Kidney epithelial cell (primary cell): ENCODE measurements at places on chromosomes 12 and 14.
A peak's percentile ranks its signal among the peaks of the same experiment; 100 is the strongest.

- DNase-seq = no peak
Measured at GRCh38 chr12:1839956-1840951, 19.9 kb downstream of the LRTM2 start.

DNA sequence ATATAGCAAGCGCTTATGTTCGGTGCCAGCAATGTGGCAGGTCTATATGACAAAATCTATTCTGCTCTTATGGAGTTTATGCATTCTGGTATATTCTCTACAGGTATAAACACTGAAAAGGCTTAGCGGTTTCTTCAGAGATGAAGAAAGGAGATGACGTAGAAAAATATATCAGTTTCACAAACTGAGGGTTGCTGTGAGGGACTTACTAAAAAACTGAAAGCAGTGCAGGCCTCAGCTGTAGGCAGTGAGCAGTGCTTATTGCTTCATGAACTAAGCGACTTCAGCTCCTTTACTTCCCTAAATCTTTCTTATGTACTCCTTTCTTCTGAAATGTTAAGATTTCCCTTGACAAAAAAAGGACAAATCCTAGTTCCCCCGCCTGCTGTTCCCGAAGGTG lies 4.5 kb downstream of the DDX47 start:
- no peak for DNase-seq

DNA sequence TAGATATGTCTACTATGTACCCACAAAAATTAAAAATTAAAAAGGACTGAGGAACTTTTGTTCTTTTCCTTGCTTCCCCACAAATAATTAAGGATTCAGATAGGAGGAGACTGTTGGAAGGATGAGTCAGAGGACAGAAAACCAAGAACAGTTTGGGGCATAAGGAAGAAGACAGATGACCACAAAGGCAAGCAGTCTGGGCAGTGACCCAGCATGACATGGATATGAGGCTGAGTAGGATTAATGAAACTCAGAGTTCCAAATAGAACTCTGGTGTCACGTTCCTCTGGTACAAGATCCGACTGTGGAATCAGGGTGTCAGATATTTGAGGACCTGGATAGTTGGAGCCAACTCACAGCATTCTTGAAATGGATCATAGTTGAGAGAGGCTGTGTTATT lies 89.3 kb upstream of the SLC38A4 start:
- no peak for DNase-seq

GRCh38 chr14:50774542-50775267 lies 56.3 kb downstream of the NIN start:
- DNase-seq = no peak

GRCh38 chr12:121709478-121709961 lies 3.0 kb upstream of the TMEM120B start:
- peak; percentile 65 for DNase-seq

DNA sequence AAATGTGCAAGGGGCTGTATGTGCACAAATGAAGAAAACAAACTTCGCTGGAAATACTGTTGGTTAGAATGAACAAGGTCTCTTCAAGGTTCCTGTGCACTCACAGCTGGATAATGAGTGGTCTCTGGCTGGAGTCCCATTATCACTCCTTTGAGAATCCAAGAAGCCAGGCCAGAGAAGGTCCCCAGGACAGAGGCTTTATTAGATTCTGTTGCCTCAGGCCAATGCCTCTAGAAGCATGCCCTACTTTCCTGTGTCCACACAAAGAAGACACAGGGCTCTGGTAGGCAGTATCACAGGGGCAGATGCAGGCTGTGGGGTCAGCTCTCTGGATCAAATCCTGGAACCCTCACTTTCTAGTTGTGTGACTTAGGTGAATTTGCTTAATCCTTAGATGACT lies 384.7 kb downstream of the GRIN2B start:
- no peak for DNase-seq
